Mammary epithelial cell (primary cell): ENCODE measurements at places on chromosomes 16 and 17.

- peak; percentile 46 for DNase-seq
Observed at GRCh38 chr16:50213939-50214519, 52.3 kb upstream of the ADCY7 start.

DNA sequence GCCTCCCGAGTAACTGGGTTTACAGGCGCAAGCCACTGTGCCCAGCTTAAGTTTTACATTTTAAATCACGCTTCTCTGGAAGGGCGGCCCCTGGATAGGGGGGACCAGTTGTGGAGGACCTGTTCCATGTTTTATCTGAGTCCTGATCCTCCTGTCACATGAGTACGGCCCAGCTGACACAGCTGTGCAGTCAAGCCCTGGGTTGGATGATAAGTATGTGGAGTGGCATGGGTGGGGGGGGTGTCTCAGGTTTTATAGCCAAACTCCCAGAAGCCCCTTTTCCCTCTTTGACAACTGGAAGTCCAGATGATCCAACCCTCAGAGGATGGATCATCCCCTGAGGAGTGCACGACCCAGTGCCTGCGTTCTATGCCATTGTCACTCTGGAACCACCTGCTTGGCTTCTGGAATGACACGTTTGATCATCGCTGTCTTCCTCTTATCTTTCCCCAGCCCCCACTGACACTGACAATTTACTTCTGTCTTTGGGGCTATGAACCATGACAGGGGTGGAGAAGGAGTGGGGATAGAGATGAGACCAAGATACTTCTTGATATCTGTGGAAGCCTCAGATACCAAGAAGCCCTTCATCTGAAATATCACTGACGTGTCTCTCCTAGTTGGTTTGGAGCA is 191.2 kb downstream of the MSI2 start:
- no peak for DNase-seq

GRCh38 chr17:61259360-61259759 is 140.3 kb upstream of the TBX2 start:
- no peak for DNase-seq

DNA sequence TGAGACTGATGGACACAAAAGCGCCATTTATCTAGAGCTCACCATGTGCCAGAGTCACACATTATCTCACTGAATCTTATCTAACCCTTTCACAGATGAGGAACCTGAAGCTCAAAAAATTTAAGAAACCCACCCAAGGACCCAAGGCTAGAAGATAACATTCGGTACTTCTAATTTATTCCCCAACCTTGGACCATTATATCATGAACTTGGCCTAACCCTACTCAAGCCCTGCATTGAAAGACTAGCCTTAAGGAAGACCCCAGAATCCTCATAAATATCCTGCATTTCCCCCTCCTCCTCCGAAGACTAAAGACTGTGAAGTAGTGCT is 548 bp upstream of the DYNC1LI2 start:
- no peak for DNase-seq

DNA sequence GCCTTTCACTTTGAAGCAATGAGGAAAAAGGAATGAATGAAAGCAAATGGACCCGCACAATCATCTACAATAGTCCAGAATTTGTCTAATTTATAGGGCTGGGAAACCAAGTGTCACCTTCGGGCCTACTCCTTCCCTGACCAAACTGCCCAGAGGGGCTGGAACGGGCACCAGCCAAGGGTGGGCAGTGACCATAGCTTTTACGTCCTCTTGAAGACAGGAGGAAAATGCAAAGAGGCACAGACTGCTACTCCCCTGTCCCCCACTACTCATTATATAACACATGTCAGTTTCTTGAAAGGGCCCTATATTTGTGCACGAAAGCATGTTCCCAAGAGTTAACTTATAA is 122.3 kb downstream of the ZFHX3 start:
- DNase-seq, result no peak

DNA sequence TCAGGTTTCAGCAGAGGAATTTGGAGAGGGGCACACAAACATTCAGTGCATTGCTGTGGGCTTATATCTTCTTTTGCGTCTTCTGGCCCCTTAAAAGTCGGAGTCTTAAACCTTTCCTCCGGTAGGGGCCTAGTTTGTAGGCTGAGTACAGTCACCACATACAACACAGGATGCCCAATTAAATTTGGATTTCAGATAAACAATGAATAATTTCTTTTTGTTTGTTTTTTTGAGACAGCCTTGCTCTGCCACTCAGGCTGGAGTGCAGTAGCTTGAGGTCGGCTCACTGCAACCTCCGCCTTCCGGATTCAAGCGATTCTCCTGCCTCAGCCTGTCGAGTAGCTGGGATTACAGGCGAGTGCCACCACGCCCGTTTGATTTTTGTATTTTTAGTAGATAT is 26.7 kb upstream of the ADORA2B start:
- DNase-seq, result no peak
